NCI-H748 treated with DMSO at 0.1 percent for 48 hours (cell line): ENCODE measurements at places on chromosomes 4 and X.

- DNase-seq = no peak
These were observed 588 bp downstream of the ART3 start for GRCh38 chr4:76074993-76075600.

DNA sequence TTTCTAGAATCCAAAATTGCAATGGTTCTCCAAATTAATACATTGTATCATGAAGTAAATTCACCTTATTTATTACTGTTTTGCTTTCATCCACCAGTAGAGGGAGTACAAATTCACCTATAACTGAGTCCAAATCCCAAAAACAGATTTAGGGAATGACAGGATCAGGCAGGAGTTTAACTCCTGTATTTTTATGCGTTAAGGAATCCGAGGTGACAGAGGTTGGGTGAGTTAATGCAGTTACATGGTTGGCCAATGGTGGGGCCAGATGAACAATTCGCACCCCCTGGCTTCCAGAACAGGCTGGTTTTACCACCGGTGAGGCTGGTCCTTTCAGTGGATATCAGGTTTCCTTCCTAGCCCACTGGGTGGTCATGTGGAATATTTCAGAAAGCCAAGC lies 82.4 kb downstream of the MTNR1A start:
- DNase-seq = no peak

GRCh38 chr4:6541789-6542188 lies 33.2 kb upstream of the MAN2B2 start:
- no peak for DNase-seq

GRCh38 chr4:86544310-86544966 lies 49.7 kb upstream of the PTPN13 start:
- DNase-seq = no peak

GRCh38 chrX:126733874-126734273 lies 85.7 kb upstream of the PRR32 start:
- DNase-seq = no peak

DNA sequence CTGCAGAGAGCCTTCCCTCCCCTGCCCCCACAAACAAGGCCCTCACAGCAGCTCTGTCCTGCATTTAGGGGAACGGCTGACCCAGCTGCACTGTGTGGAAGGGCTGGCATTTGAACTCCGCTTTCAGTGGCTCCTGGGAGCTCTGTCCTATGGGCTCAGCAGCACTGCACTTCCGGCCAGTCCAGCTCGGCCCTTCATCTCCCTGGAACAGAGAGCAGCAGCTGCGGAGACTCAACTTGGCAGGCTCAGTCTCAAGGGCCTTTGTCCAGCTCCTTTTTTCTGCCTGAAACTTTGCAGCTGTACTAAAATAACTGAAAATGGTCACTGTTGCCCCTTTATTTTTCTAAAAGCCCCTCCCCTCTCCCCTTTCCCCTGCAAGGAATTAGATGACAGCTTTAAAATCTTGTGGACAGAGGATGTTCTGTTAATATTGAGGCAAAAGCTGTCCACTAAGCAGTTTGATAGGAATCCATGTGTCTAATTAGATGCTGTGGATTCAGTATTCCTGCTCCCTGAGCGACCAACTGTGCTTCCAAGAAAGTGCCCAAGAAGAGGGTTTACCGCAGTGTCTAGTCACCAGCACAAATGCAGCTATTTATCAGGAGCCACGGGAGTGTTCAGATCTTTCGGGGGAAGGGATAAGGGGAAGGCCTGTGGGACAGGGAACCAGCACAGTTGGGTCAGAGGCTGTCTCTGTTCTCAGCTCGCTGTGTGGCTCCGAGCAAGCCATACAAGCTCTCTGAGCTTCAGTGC lies 133.1 kb downstream of the AFAP1 start:
- DNase-seq = no peak

GRCh38 chr4:37767546-37767945 lies 58.9 kb upstream of the PGM2 start:
- peak; percentile 81 for DNase-seq

DNA sequence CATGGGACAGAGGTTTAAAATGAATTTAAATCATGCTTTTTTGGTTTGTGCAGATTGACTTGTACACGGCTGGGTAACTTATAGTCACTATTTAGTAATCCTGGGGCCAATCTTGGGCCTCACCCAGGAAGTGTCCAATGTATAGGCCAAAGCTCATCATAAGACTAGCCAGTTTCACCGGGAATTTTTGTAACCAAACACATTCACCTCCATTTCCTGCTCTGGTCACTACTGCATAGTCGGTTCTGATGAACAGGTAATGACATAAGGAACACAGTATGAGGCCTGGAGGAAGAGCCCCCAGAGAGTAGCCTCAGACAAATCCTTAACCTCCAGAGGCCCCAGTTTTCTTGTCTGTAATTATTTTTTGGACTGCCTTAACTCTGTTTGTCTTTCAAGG lies 81.9 kb downstream of the HPRT1 start:
- no peak for DNase-seq
